Astrocyte (in vitro differentiated cells and primary cell): ENCODE measurements at places on chromosomes 1 and 21.

DNA sequence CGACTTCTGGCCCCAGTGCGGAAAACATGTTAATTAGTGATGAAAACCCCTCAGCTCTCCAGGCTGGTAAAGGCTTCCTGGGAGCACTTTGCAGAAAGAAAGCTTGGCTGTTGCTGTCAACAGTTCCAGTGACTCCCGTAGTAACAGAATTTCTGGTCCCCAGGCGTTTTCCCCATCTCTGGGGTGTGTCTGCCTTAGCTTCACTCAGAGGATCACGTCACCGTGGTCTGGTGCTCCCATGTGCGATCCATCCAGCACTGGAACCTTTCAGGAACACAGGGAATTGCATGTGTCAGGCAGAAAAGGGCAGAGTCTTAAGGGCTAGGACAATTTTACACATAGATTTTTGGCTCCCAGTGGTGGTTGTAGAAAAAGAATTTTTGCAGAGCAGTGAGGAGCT lies 470.4 kb upstream of the USP24 start:
- no peak for DNase-seq

DNA sequence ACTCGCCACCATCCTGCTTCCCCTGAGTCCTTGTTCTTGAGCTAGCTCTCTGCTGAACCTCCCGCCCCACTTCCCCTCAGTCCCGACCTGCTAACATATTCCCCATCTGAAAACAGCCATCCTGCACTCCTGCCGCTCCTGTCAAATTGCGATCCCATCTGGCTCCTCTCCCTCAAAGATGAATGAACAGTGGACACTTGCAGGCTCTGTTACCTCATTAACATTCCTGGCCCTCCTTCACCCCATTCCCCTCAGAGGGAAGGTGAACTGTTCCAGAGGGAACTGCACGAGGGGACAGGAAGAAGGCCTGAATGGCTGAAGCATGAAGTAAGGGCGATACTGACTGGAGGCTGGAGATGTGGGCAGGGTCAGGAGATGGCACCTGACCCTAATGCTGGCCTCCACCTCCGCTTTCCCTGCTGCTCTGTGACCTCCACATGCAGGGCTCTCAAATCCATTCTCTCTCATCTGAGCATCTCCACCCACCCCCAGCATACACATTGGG lies 7.4 kb upstream of the CELSR2 start:
- DNase-seq: no peak

DNA sequence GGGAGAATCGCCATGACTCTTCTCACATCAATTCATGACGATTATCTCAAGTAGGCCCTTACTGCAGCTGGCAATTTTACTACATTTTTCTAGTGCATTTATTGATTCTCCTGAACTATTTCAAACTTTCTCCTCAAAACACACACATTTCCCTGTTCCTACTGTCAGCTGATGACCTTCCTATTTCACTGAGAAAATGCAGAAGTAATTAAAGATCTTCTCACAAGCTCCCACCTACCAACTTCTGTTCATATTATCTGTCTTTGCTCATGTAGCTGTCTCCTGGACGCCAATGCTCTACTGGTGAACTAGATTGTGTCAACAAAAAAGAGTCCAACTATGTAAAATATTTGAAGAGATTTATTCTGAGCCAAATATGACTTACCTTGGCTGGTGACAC lies 36.4 kb upstream of the FASLG start:
- DNase-seq: no peak

- DNase-seq: no peak
Measured at GRCh38 chr21:46119637-46120271, 21.8 kb downstream of the COL6A2 start.

DNA sequence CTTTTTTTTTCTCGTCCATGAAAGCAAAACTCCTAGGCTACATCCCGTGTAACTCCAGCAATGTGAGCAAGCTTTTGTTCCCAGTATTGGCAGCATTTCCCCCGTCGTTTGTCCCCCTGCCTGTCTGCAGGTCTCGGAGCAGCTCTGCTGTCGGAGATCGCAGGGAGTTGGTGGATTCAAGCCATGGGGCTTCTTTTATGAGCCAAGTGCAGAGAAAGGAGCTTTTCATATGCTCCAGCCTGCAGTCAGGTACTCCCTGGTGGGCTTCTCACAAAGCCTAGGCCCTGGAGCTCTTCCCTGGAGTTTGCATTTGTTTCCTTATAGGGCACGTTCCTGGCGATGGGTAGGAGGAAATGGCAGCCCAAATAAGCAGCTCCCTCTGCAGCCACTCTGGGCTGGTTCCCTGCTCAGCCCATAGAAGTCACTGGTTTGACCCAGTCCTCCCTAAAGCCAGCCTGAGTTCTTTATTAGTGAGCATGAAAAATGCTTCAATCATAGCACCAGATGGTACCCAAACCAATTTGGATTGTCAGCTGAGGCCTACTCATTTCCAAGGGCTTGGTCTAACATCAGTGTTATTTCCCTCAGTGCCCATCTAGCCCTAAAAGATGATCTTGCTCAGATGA lies 78.3 kb downstream of the NUF2 start:
- DNase-seq: no peak

DNA sequence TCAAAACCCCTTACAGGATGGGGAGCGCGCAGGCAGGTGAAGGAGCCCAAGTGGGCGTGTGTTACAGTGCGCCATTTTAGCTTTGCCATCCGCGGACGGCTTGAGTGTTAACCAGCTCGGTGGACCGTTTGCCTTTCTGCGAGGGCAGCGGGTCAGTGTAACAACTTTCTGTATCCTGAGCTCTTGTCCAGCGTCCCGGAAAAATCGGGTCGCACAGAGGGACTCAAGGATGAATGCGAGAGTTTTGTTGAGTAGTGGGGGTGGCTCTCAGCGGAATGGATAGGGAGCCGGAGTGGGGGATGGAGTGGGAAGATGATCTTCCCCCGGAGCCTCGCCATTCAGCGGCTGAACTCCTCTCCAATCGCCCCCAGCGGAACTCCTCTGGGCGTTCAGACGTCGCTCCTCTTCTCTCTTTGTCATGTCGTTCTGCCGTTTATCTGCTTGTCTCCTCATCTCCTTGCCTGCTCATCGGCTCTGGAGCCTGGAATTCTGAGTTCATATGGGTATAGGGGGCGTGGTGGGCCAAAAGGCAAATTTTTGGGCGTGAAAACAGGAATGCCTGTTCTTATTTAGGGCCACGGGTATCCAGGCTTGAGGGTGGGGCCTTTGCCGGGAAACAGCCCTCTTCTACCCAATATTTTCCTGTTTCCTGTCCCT lies 295.4 kb downstream of the CTH start:
- no peak for DNase-seq

DNA sequence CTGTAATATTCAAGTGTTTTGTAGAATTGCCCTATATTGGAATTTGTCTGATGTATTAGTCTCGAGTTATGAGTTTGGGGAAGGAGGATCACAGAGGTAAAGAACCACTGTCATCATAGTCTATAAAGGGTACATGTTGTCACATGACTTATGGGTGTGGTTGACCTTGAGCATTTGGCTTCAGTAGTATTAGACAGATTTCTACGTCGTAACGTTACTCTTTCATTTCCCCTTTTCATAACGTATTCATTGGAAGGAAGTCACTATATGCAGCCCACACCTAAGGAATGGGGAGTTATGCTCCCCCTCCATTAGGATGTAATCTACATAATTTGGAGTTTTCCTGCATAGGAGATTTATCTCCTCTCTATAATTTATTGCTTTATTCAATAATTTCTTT lies 110.1 kb upstream of the VAV3 start:
- no peak for DNase-seq

DNA sequence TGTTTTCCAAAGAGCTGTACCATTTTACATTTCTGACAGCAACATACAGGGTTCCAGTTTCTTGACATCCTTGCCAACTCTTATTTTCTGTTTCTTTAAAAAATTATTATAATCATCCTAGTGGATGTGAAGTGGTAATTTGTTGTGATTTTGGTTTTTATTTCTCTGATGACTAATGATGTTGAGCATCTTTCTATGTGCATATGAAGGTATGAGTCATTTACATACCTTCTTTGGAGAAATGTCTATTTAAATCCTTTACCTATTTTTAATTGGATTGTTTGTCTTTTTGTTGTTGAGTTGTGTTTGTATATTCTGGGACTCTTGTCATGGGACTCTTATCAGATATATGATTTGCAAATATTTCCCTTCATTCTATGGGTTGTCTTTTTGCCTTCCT lies 20.8 kb upstream of the MPC2 start:
- no peak for DNase-seq

GRCh38 chr1:21963477-21964217 lies 13.2 kb upstream of the CELA3B start:
- DNase-seq: peak; percentile 16

GRCh38 chr1:37040261-37040660 lies 5.9 kb upstream of the GRIK3 start:
- no peak for DNase-seq
